ENCODE measurements at places on chromosomes 6 and 20. TPM values are rescaled to one million over a fixed set of nuclear protein-coding genes. Genes with fewer than 3 reads are reported as not detected.

The CAPN11 gene
- 8.6 TPM for total RNA-seq

The RIPK1 gene
- total RNA-seq, result 19.1 TPM

The RTEL1 gene
- 14.5 TPM for total RNA-seq

The TRDN gene
- not detected for total RNA-seq

The SRXN1 gene
- 30.1 TPM for total RNA-seq

The SPDEF gene
- not detected for total RNA-seq

The OOEP gene
- total RNA-seq, result not detected
